ENCODE measurements at places on chromosomes 7 and 10.
A peak's percentile ranks its signal among the peaks of the same experiment; 100 is the strongest.

DNA sequence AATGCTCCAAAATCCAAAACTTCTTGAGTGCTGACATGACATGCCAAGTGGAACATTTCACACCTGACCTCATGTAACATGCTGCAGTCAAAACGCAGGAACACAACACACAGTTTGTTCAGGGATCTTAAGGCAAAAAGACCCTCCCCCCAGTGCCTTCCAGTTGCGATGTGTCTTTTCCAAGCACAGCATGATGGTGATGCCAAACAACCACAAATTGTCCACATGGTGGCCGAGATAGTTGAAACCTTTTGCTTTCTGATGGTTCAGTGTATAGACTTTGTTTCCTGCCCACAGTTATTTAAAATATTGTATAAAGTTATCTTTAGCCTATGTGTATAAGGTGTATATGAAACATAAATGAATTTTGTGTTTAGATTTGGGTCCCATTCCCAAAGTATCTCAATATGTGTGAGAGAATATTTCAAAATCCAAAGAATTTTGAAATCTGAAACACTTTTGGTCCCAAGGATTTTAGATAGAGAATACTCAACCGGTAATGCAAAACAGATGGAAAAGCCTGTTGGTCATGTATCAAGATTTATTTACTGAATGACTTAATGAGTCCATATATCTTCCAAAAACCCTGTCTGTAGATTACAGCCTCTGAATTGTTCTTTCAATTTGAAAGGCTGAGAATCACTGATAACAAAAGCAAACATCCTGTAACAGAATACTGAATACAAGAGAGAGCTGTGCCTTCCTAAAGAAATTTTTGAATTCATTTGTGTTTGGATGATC lies 93.4 kb upstream of the OIT3 start:
- no peak for DNase-seq

DNA sequence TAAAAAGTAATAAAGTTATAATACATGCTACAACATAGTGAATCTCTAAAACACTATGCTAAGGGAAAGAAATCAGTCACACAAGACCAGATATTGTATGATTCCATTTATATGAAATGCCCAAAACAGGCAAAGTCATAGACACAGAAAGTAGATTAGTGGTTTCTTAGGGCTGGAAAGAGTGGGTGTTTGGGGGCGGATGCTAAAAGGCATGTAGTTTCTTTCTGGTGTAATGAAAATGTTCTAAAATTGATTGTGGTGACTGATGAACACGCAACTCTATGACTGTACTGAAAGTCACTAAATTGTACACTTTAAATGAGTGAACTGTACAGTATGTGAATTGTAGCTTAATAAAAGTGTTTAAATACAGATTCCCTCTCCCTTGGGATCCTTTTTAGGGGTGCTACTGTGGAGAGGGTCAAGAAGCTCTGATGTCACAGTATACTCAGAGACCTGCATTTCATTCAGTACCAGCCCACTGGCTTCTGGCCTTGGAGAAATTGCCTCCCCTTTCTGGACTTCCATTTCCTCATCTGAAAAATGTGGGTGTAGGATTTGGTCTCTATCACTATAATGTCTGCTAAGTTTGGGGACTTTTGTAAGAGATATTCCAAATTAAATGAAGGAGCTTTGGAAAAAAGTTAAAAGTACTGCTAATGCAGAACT lies 46.4 kb downstream of the AOAH start:
- DNase-seq = peak; percentile 45

DNA sequence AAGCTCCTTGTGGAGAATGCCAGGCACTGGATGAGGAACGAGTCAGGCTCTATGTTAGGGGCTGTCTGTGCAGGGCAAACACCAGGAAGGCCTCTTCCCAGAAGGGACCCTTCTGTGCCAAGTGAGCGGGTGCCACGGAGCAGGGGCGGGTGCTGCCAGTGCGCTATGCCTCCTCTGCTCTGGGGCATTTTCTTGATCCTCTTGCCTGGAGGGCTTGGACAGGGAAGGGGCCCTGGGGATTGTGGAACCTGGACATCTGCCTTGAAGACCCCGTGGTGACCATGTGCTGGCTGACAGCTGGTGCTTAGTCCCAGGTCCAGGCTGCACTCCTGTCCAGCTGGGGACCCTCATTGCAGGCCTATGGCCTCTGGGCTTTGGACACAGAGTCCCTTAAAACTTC lies 15.4 kb upstream of the TBRG4 start:
- no peak for DNase-seq

DNA sequence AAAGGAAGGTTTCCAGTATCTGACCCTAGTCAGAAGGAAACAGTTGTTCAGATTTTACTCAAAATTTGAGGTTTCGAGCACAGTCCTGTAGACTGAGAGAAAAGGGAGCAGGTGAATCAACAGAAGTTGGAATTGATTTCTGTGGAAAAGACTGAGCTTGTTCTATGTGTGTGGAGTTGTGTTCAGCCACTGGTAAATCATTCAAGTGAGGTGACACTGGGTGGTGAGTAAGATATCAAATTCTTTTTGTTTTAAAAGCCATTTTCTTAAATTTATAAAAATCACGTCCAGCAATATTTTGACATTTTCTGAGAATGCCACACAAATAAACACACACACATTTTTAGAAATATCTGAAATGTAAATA lies 165.1 kb downstream of the HGF start:
- DNase-seq = no peak

GRCh38 chr10:62671104-62671503 lies 133.4 kb upstream of the ADO start:
- no peak for DNase-seq

GRCh38 chr7:112854169-112854568 lies 64.0 kb upstream of the TMEM168 start:
- DNase-seq = no peak

DNA sequence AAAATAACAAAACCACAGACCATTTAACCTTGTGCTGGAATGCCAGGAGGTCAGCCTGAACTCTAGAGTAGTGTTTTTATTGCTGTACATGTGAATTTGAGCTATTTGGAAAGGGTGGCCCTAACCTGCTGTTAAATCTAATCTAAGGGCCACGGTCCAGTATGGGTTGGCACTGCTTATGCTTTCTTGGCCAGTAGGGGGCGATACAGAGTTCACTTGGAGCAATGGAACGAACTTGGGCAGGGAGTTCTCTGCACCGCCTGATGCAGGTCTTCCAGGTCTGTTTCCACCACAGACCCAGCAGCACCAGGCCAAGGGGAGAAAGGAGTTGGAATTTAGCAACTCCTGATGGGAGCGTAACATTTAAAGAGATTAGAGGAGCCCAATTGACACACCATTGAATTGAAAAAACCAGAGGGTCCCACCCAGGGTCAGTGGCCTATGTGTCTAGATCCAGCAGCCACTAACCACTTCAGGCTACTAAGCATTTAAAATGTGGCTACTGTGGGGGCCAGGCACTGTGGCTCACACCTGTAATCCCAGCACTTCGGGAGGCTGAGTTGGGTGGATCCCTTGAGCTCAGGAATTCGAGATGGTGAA lies 75.7 kb upstream of the EFCAB10 start:
- DNase-seq = peak; percentile 75
